Foreskin melanocyte (primary cell): ENCODE measurements at places on chromosomes 1 and 21.

- peak; percentile 72 for DNase-seq
Measured at GRCh38 chr1:59767119-59767518, 47.6 kb upstream of the HOOK1 start.

DNA sequence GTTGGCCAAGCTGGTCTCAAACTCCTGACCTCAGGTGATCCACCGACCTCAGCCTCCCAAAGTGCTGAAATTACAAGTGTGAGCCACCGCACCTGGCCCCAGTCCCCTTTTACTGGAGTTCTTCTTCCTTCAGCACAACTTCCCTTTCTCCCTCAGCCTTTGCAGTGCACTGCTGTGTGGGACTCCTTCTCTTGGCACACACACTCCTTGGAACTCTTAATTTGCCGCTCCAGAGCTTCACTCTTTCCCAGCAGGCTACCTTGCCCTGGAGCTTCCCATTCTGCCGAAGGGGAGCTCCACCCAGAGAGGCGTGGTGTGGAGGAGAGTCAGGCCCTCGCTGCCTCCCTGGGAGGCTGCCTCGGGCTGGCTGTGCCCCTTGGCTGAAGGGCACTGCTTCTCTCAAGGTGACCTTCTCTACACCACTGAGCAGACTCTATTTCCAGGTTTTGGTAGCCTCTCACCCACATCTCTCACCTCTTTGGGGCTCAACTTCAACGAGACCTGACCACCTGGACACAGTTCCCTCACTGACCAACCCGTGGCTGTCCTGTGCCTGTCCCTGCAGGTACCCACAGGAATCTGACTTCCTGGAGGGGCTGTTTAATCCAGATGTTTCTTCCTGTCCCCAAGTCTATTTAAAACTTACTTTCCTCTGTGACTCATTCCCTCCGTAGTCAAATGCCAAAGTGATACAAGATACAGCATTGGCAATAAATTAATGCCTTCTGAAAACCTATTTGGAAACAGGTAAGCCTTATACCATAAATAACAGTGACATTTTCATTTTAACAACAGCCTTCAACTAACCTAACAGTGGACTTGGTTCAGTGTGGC lies 227.3 kb upstream of the KIAA0040 start:
- DNase-seq = no peak

DNA sequence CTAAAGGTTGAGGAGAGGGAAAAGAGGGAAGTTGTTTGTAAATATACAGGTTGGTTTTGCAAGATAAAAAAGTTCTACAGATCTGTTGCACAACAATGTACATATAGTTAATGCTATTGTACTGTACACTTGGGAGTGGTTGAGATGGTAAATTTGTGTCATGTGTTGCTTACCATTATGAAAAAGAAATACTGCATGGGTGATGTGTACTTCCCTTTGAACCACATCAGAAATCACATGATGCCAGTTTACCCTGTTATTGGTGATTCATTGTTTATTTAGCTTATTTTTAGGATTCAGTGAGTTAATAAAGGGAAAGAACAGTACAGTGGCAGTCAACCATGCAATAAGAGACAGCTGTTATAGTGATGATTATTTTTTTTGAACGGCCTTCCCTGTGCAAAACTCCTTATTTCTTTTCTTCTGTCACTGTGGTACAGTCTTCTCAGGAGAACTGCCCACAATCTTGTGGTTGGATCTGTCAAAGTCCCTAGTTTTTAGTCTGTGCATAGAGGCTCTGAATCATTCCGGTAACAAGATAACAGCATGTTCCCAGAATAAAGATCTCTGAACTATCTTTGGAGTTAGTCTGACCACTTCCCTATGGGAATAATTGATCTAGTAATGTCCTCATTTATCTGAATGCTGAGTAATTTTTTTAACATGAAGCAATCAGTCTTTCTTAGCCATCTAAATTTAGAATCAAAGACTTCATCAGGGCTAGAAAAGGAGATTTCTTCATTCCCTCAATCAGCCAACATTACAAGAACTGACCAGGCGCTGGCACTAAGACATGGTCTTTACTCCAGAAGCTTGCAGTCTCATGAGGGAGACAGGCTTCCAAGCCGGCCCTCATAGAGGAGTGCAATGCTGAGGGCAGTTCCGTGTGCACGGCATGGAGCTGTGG lies 84.2 kb downstream of the SH3GLB1 start:
- peak; percentile 83 for DNase-seq

- no peak for DNase-seq
Measured at GRCh38 chr1:200626853-200627534, 6.4 kb upstream of the KIF14 start.

- DNase-seq = no peak
Measured at GRCh38 chr1:41637367-41637766, 152.9 kb upstream of the EDN2 start.

GRCh38 chr1:180498594-180498993 lies 3.8 kb downstream of the ACBD6 start:
- DNase-seq = no peak

- peak; percentile 92 for DNase-seq
Measured at GRCh38 chr1:147539122-147539575, 2.2 kb upstream of the BCL9 start.

GRCh38 chr1:15543251-15543588 lies 16.6 kb downstream of the DNAJC16 start:
- DNase-seq = no peak

- DNase-seq = peak; percentile 30
Measured at GRCh38 chr1:92876351-92876750, 44.5 kb downstream of the RPL5 start.

DNA sequence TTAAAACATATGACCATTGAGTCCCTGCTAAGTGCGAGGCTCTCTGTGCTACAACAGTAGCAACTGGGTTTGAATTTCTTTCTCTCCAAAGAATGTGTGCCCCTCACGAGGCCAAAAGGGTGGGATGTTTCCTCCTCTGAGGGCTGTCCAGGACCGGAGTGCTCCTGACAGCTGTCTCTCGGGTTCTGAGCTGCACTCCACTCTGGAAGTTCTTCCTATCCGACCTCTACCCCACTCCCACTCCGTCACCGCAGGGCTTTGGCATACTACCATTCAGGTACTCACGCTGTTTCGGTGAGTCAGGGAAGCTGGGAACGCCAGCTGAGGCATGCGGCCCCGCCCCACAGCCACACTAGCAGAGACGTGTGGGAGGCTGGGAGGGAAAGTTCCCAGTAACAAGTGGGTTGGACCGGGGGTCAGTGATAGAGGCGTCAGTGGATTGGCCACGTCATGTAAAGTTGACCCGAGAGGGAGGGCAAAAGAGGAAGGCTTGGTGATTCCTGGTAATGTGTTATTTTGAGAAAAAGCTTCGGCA lies 705 bp upstream of the SLC50A1 start:
- DNase-seq = peak; percentile 58

GRCh38 chr1:241310451-241310850 lies 46.6 kb downstream of the RGS7 start:
- DNase-seq = no peak

DNA sequence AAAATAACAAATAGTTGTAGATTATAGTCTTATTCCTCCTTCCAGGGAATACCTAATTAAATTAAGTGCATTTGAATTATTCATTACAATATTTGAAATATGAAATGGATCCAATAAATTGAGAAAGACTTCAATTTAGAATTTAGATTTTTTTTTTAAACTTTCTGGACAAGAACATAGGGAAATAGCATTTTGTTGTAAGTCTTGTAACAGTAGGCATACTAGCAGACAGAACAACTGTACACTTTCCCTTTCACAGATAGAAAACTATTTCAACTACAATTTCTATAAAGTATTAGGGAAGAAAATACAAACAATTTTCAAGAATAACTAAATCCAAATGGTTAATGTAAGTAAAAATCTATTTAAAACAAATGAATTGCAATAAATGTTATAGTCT lies 577.5 kb downstream of the USP25 start:
- DNase-seq = no peak

GRCh38 chr1:74763807-74764206 lies 30.9 kb downstream of the TYW3 start:
- DNase-seq = no peak

DNA sequence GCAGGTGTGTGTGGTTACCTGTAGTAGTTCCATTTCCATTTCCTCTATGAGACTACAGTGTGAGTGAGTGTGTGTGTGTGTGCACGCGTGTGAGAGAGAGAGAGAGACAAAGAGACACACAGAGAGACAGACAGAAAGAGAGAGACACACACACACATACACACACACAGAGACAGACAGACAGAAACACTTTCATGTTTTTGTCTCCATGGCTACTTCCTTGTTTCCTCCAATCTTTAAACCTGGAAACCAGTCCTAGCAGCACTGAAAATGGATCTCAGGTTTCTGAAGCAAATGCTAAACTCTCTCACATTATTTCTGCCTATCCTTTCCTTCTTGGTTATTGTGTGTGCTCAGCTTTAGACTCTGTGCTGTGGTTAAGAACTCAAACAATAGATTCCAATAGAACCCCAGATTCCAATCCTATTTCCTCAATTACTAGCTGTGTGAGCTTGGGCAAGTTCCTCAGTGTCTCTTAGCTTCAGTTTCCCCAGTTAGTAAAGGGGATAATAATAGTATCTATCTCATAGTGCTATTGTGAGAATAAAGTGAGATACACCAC lies 22.4 kb upstream of the ABCD3 start:
- peak; percentile 23 for DNase-seq

- DNase-seq = peak; percentile 37
Measured at GRCh38 chr1:158506369-158506987, 34.5 kb downstream of the OR10R2 start.

DNA sequence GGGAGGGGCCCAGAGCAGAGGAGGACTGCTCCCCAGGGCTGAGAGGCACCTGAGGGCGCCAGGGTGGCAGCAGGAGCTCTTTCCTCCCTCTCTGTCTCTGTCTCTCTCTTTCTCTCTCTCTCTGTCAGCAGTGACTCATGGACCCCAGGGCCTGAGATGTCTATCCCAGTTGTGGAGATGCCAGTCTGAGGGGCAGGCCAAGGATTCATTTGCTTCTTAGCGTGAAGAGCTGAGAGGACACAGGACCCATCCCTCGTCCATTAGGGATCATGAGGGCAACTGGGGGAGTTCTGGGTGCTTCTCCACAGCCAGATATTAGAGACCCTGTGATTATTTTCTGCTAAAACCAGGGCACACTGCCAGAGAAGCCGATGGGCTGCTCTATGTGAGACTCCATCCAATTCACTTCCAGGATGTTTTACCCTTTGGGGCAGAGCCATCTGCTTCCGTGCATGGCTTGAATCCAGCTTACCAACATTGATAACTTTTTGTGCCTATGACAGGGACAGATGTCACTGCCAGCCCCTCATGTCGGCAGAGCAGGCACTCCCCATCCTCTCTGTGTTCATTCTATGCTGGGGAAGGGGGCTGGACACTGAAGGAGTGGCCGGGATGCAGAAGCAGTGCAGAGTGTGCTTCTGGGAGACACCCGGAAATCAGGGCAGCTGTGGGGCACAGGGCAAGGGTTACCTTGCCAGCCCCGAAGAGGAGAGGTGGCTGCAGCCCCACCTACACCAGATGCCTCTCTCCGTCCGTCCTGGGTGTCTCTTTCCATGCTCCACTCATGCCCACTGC lies 4.1 kb upstream of the PCBP3 start:
- no peak for DNase-seq

DNA sequence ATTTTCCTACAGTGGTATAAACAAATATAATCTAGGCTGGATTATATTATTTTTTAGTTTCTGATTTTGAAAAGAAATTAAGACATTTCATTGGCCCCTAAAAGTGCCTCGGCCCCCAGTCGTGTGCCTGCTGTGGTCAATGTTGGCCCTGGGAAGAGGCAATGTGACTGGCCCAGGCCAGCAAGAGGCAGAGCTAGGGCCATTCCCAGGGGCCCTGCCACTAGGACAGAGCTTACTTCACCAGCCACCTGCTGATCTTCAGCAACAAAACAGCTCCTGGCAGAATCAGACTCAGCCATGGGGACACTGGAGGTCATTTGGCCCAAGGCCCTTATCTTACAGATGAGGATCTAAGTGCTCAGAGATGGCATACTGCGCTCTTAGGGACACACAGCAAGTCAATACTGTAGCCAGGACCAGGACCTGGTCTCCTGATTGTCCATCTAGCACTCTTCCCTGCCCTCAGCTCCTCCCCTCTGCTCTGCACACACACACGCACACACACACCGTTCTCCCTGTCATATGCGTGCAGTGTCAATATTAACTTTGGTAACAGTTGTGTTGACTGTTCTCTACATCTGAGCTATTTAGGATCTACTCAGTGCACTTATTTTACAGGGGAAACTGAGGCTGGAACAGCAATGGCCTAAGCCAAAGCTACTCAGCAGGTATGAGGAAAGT lies 16.6 kb upstream of the KLHDC7A start:
- no peak for DNase-seq

GRCh38 chr1:43878854-43879253 lies 54.7 kb upstream of the ARTN start:
- DNase-seq = no peak

DNA sequence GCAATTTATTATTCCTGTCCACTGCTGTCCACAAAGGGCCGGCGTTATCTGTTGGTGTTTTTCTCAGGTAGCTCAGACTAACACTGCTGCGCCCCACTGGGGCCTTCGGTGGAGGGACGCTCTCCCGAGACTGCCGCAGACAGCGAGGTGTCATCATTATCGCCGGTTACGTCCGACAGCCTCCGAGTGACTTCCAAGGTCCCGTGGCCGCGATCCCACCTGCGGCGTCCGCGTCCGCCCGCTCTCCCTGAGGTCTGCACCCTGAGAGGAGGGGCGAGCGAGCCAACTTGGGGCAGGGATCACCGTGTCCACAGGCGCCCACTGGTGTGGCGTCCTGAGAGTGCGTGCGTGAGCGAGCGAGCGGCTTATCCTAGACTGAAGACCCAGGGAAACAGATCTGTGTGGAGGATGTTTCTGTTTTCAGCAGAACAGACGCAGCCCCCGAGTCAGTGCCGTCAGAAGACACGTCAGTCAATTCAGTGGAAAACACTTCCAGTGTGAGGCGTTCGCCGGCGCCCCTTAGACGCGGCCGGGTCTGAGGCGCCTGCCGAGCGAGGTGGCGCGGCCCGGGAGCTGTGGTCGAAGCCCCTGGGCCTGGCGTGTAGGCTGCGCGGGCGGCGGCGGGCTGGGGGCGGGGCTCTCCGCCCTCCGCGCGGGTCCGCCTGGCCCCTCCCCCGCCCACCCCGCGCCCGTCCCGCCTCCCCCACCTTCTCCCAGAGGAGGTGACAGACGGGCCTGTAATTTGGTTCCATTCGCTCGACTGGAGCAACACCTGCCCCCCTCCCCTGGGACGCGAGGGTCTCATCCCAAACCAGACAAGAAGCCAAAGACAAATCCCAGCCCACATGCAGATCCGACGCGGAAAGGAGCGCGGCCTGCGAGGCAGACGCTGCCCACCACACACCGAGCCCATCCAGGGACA lies 12.6 kb downstream of the NHLH2 start:
- no peak for DNase-seq
